ENCODE measurements at places on chromosomes 7 and 10.

DNA sequence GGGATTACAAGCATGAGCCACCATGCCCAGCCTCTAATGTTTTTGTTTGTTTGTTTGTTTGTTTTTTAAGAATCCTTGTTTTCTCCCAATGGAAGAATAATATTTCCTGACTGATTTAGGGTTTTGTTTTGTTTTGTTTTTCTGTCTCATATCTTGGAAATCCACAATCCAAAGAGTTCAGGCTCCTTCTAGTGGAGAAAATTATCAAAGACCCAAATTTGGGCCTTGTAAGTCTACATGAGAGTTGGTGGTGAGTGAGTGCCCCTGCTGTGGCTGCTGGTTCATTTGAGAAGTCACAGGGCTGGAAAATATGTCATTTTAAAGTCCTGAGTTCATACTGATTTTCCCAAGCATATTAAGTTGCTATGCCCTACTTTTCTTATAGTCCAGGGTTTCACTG is 33.5 kb upstream of the KLHL7 start:
- DNase-seq, result no peak

DNA sequence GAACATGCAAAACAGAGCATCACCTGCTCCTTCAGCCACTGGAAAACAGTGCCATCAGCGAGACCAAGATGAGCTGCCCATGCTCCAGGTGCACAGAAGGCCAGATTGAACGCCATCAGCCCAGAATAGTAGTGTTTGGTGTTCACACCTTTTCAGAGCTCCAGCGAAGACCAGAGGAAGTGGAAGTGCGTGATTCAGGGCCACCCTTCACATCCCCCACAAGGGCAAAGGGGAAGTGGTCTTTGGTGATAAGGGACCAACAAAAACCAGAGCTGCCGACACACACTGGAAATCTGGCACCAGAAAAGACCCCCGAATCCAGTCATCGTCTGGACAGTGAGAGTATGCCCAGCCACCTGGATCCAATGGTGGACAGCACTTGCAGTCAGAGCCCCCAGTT is 29.5 kb upstream of the TMEM72 start:
- no peak for DNase-seq

- DNase-seq, result no peak
These were observed 257.1 kb downstream of the CDK14 start for GRCh38 chr7:90853205-90853604.

GRCh38 chr7:135283959-135284638 is 50.5 kb downstream of the STRA8 start:
- no peak for DNase-seq

- no peak for DNase-seq
These were observed 457.3 kb downstream of the ETV1 start for GRCh38 chr7:13532028-13532753.

- DNase-seq, result no peak
These were observed 21.0 kb downstream of the GRB10 start for GRCh38 chr7:50761713-50762112.

DNA sequence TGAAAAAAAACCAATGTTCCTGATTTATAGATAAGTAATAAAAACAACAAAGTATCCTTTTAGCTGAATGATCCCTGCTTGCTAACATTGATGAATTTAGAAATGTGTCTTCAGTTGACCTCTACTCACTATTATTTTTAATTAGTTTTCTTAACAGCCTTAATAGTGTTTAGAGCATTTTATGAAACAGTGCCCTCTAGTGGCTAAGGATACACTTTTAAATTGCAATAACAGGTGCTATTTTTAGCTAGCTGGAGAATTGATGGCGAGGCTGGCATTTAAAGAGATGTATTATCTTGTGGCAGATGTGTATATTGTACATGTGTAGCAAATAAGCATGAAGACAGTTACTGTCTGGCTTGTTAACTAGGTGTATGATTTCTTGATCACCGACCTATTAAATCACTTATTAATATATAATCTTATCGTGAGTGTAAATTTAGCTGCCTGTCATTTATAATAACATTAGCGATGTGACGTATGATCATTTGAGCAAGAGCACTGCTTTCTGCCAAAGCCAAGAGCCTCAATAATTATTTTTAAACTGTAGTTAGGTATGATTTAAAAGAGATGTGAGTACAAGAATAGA is 451.9 kb downstream of the DPP6 start:
- peak; percentile 1 for DNase-seq

DNA sequence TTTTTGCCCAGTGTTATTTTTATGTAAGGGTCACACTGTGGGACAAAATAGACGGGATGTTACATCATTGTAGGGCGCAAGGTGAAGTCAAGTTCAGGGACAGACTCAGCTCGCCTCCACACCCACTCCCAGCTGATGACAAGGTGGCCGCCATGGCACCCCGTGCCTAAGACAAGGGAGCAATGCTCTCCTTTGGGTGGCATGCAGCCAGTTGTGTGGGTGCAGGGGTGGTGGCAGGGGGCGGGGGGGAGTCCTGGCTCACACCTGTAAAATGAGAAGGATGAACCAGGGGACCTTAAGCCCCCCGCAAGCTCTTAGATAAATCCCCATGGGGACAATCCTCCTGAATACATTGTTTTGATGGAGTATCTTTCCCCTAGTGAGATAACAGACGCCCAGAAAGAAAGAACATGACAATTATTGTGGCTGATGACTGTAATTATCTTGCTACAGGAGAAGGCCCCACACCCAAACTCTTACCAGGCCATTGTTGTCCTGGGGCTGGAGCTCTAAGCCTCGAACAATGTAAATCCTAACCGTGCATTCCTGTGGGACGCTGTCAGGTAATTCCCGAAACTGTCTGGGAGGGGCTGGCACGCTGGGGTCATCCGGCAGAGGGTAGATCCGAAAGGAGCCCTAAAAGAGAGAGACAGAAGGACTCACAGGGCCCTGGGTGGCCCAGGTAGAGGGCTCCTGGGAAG is 148.7 kb downstream of the MYOF start:
- no peak for DNase-seq

GRCh38 chr7:148987751-148988512 is 40.4 kb downstream of the PDIA4 start:
- DNase-seq, result no peak

- no peak for DNase-seq
These were observed 242.6 kb downstream of the CNTNAP2 start for GRCh38 chr7:146359176-146359575.

DNA sequence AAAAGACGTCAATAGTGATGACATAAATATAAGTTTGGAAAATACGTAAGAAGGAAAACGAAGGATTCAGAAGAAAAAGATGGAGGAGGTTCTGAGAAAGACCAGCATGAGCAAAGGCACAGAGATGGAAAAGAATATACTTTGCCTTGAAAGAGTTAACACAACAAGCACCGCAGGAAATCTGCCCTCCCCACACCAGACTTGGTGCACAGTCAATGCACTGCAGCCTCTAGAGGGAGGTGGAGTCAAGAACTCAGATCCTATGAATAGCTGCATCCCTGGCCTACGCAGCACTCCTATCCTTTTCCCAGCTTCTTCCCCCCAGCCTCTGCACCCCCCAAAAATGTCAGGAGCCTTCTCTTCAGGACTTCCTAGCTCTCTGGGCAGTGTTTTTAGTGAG is 1370.6 kb upstream of the LRRTM3 start:
- no peak for DNase-seq

DNA sequence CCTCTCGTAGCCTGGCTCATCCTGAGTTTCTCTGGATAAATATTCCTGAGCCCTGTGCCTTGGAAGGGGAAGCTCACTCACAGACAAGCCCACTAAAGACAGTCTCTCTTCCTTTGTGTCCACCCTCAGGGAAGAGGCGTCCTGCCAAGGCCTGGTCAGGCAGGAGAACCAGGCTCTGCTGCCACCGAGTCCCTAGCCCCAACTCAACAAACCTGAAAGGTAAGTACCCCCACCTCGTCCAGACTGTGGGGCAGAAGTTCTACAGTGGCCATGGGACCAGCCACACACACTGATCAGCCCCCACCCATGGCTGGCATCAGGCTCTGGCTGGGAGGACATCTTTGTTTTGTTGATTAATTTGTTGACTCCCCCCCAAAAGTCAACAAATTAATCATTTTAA is 2.8 kb downstream of the GPR15LG start:
- no peak for DNase-seq

DNA sequence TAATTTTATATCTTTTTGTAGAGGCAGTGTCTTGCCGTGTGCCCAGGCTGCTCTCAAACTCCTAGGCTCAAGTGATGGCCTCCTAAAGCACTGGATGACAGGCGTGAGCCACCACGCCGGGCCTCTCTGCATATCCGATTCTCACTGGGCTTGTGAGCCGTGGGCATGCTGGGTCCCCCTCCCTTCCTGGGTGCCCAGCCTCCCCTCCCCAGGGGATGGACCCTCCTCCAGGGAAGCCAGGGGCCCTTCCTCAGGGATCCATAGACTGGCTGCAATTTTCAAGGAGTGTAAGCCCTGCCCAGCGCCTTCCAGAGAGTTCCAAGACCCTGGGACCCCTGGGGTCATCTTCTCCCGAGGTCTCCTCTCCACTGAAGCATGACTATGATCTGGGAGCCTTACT is 23.7 kb upstream of the ELFN1 start:
- no peak for DNase-seq

GRCh38 chr10:75904499-75905283 is 473.3 kb downstream of the LRMDA start:
- DNase-seq, result no peak

DNA sequence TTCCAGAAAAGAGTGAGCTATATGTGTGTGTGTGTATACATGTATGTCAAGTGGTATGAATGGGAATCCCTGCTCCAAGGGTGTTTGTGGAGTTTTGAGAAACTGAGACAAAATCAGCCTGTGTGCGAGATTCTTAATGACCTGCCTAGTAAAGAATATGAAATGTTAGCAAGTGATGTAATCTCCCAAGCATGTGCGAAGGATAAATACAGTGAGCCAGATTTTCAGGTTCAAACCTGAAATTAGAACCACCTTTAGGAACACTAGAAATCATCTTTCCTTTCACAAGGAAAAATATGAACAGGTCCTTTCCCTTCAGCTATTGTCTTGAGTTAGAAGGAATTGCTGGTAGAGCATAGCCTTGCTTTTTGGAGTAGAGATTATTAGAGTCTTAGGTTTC is 457.6 kb downstream of the LRMDA start:
- no peak for DNase-seq

GRCh38 chr7:140541513-140542227 is 62.4 kb upstream of the MKRN1 start:
- DNase-seq, result peak; percentile 79

GRCh38 chr10:48760983-48761382 is 76.3 kb downstream of the WDFY4 start:
- DNase-seq, result no peak

- DNase-seq, result no peak
These were observed 23.9 kb downstream of the CACNB2 start for GRCh38 chr10:18164093-18164492.

GRCh38 chr10:105797234-105797890 is 1156.3 kb downstream of the SORCS3 start:
- no peak for DNase-seq

DNA sequence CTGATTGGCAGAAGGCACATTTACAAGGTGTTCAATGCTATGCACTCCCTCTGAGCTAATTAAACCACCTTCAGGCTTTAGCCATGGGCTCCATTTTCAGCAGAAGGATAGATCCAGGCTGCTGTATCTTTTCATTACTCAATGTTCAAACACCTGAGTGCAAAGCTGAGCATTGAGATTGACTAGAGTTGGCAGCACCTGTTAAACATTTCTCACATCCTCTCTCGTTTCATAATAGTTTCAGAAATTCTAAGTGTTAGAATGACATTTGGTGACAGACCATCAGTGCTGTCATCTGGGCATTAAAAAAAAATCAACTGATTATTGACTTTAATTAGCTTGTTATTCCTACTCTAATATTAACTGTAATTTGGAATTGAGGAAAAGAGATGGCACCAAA is 187.1 kb upstream of the SEMA3E start:
- no peak for DNase-seq

- no peak for DNase-seq
These were observed 62.7 kb downstream of the LRRC4 start for GRCh38 chr7:127968547-127968946.

- no peak for DNase-seq
These were observed 27.5 kb upstream of the WAC start for GRCh38 chr10:28505359-28505959.

DNA sequence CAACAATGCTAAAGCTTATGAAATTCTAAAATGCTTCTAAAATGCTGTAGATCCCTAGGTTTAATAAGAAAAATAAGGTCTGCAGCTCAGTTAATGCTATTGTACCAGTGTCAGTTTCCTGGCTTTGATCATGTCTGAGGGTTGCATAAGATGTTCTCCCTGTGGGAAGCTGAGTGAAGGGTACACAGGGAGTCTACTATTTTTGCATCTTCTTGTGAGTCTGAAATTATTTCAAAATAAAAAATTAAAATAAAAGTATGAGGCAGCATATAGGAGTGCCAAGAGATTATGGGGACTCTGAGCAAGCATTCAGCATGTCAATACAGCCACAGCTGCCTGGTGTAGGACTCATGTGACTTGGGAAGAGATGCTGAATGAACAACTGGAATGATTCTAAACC is 14.7 kb downstream of the CHST15 start:
- no peak for DNase-seq

GRCh38 chr7:135160098-135160857 is 10.2 kb downstream of the CYREN start:
- no peak for DNase-seq
